Progenitor cell of endocrine pancreas (in vitro differentiated cells): ENCODE measurements at places on chromosomes 5 and 9.

- DNase-seq, result no peak
Measured at GRCh38 chr5:50889790-50890189, 223.4 kb downstream of the PARP8 start.

- DNase-seq, result no peak
Measured at GRCh38 chr9:16191191-16191590, 638.3 kb downstream of the CCDC171 start.

DNA sequence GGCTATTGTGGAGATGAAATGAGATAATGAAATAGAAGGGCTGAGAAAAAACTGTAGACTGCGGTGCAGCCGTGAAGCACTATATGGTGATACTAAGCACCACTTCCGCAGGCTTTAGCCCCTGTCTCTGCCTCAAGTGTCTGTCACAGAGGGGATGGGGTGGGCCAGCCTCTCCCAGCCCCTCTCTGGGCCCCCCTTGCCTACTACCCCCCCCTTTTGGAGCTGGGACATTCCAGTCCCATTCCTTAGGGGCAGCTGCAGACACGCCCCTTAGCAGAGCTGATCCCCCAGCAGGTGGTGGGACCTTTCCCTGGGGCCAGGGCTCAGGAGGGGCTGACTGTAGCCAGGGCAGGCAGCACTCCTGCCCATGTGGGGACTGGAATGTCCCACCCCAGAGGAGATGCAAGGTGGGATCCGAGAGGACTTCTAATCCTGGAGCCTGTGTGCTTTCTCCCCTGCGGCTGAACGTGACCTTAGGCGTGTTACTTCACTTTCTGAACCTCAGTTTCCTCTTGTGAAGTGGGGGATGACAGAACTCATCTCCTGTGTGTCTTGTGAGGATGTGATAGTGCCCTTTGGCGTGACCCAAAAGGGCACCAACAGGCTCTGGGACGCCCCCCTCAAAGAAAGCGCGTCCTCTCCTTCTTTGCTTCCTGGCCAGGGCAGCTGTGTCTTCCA lies 1.9 kb downstream of the N4BP3 start:
- no peak for DNase-seq

GRCh38 chr9:127568971-127569885 lies 42.8 kb upstream of the STXBP1 start:
- DNase-seq, result peak; percentile 59

GRCh38 chr5:56415356-56415765 lies 182.2 kb upstream of the ANKRD55 start:
- no peak for DNase-seq

GRCh38 chr5:133523013-133523658 lies 89.2 kb downstream of the FSTL4 start:
- no peak for DNase-seq

DNA sequence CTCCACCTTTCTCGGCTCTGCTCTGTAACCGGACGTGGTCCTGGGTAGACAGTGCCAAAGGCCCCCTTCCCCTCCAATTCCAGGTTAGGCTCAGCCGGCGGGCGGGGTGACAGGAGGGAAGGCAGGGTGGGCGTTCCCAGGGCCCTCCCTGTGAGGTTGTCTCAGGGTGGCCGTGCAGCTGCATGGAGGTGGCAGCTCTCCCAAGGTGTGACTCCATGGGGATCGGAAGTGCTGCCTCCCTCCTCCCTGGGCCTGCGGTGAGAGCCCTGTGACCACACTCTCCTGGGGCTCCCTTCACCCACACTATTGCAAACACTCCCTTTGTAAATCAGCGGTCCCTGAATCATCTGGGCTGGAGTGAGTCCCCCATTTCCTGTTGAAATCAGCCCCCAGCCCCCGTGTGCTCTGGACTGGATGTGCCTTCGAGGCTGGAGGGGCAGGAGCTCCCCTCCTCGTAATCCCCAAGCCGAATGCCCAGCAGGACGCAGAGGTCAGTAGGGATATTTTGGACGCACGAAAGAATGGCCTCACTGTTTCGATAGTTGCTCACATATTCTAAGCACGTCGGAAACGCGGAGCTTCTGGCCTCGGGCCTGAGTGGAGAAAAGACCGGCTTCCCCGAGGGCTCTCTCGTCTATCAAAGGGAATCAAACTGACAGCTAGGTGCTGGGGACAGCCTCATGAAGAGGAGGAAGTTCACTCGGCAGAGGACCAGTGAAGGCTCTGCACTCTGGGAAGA lies 107.6 kb upstream of the COL5A1 start:
- DNase-seq, result no peak

DNA sequence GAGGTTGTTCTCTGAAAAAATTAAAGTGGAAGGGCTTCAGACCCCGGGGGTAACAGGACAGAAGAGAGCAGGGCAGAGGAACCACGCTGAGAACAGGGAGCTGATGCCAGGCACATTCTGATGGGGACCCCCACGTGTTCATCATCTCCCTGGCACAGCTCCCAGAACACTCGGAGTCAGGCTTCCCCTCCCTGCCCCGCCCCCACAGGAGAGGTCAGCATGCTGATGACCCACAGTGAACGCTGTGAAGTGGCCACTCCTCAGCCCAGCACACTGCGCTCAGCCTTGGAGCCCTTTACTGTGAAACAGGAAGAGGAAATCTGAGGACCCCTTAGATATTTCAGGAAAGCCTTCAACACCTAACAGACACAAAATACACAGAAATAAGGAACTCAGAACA lies 16.4 kb downstream of the RETREG1 start:
- DNase-seq, result no peak

DNA sequence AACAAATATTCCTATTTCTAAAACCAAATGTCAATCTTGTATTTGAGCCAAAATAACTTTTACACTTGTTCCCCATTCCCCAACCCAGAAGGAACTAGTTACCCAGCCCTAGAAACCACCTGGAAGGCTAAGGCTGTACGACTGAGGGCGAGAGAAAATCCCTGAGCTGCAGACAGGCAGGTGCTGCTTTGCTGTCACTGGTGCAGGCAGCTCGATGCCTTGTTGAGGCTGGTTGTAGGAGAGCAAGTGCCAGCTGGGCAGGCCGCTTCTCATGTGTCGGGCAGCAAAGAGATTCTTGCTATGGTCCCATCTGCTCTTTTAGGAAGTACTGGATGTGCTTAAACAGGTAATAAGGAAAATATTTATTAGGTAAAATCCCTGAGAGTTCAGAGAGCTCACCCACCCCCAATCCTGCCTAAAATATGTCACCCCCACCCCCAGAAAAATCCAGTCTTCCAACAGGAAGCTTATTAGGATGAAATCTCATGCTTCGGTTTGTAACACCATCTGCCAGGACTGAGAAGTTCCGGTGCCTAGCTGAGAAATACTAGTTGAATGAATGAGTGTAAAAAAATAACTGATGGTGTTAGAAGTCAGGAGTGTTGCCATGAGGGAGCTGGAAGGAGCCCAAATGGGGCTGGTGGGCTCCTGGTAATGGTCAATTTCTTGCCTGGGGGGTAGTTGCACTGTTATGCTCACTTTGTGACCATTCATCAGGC lies 91.1 kb upstream of the DMRT1 start:
- no peak for DNase-seq

- no peak for DNase-seq
Measured at GRCh38 chr5:170896779-170897178, 35.0 kb downstream of the RANBP17 start.

GRCh38 chr9:567128-567746 lies 274.3 kb upstream of the DMRT1 start:
- no peak for DNase-seq

DNA sequence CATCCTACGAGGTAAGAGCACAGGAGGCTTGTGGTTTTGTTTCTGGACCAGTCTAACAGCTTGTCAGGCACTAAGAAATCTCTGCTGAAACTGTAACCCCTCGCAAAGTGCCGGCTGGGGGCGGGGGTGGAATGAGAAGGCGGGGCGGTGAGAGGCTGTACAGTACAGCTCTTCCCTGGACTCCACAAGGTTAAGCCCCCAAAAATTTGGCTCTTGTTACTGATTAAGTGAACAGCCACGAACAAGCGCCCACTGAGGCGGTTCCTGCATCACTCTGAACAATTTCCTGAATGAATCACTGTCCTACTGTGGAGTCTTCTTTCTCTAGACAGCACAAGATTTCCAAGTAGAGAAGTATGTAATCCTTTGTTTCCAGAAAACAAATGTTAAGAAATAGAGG lies 6.8 kb downstream of the FBP2 start:
- DNase-seq, result no peak

DNA sequence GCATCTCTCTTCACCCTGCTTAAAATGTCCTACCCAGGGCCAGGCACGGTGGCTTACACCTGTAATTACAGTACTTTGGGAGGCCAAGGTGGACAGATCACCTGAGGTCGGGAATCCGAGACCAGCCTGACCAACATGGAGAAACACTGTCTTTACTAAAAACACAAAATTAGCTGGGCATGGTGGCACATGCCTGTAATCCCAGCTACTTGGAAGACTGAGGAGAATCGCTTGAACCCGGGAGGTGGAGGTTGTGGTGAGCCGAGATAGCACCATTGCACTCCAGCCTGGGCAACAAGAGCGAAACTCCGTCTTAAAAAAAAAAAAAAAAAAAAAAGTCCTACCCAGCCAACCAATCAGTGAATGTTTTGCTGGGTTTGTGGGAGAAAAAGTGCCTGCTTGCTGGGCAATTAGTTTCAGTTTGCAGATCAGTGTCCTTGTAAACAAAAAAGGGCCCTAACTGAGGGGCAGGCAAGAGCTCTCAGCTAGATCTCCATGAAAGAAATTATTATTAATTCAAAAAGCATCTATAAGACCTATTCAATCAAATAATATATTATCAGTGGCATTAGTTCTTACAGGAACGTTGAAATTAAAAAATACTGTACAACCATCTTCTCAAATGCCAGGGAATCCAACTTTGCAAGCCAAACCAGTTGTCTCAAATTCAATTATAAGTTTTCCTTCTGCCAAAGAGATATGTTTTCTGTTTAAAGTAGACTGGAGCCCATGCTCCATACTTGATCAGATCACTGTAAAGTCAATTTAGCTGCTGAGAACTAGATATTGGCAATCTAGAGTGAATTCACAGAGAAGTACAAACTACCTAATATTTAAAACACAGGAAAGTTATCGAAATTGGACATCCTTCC lies 3.9 kb downstream of the MEGF9 start:
- DNase-seq, result no peak

DNA sequence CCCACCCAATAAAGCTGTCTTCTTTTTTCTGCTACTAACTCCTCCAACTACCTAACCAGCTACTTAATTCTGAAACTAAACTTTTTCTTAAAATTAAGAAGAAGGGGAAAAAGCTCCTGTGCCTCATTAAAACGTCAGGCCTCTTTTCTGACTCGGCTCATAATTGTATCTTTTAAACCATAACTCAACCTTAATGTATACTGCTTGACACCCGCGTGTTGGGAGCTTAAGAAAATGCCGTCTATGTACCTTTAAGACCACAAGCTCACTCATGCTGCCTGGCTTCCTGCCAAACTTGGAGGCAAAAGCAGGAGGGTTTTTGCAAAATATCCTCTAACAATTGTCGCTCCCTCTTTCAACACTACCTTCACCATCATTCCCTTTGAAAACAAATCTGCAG lies 5.0 kb downstream of the EBF1 start:
- no peak for DNase-seq

DNA sequence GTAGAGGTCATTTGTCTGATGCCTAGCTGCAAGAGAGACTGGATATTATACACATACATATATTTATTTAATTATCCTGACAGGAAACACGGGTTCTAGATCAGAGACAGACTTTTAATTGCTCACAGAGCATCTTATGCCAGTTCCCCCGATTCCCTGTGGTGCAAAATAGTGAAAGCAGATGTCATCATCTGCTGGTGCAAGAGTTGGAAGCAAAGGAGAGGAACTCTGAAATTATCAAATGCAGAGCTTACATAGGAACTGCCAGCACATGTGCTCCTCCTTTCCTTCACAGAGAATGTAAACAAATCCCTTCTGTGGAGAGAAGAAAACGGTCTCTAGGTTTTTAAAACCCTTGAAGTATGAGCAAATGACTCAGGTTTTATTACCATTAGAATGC lies 69.3 kb downstream of the DTWD2 start:
- no peak for DNase-seq

DNA sequence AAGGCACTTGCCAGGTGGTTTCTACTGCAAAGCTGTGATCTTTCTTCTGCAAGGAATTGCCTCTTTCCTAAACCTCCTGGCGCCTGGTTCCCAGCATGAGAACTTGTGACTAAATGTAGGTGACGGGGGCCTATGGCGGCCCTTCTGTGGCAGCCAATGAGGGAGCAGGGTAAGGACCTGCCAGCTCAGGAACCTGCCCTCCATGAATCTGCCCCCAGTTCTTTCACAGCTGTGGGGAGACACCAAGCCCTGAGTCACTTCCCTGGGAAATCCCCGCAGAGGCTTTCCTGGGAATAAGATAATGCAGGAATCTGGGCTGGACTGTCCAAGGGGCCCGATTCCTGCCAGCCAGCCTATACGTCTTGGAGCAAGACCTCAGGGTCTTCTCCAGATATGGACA lies 56.7 kb upstream of the CTNNA1 start:
- DNase-seq, result no peak

- no peak for DNase-seq
Measured at GRCh38 chr5:103254921-103255320, 3.6 kb upstream of the MACIR start.

DNA sequence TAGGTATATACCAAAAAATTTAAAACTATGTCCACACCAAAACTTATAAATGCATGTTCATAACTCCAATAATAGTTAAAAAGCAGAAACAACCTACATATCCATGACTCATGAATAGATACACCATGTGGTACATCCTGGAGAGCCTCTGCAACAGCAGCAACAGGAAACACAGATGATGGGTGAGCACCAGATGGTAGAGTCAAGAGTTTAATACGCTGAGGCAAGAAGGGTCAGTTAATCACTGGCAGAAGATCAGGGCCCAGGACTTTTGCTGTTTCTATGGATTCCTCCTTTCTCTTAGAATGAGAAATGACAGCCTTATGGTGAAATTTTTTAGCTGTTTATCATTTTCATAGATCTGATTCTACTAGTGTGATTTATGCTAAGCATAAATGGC lies 351.8 kb upstream of the ADAMTSL1 start:
- no peak for DNase-seq
